ENCODE measurements at places on chromosomes 12 and 14.

- DNase-seq: no peak
Measured at GRCh38 chr12:16110596-16110995, 166.9 kb downstream of the SLC15A5 start.

- DNase-seq: no peak
Measured at GRCh38 chr14:23023022-23023794, 11.5 kb downstream of the PSMB5 start.

GRCh38 chr14:70886421-70887206, 20.6 kb upstream of the PCNX1 start:
- DNase-seq: peak; percentile 91

GRCh38 chr12:65960820-65961189, 136.5 kb downstream of the HMGA2 start:
- DNase-seq: no peak

GRCh38 chr14:45699471-45699870, 446.5 kb upstream of the MIS18BP1 start:
- DNase-seq: no peak

DNA sequence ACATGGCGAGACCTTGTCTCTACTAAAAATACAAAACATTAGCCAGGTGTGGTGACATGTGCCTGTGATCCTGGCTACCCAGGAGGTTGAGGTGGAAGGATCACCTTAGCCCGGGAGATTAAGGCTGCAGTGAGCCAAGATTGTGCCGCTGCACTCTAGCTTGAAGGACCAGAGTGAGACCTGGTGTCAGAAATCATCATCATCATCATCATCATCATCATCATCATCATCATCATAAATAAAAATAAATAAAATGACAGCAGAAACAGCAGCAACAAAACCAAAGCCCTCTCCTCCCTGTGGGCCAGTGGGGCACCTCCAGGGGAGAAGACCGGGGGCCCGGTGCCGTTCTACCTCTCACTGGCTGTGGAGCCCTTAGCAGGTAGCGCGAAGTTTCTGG, 281.9 kb upstream of the CRY1 start:
- no peak for DNase-seq

DNA sequence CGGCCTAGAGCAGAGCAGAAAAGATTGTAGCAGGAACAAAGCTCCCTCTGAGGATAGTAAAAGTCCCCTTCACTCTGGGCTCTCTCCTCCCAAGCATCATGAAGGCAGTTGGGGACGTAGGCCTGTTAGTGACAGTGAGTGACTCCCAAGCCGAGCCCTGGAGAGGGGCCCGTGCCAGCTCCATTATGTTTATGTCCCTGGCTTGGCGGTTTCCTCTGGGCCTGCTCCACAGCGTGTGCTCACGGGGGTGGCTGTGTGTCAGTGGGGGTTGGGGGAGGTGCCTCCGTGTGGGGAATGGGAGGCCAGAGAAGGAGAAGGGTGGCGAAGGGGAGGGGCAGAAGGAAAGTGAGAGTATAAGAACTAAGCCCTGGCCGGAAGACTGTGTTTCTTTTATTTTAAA, 170.0 kb upstream of the VASH1 start:
- DNase-seq: no peak

- DNase-seq: peak; percentile 43
Measured at GRCh38 chr12:31832740-31833729, 104.2 kb upstream of the AMN1 start.

GRCh38 chr12:53803703-53804102, 51.9 kb upstream of the CISTR start:
- DNase-seq: no peak

DNA sequence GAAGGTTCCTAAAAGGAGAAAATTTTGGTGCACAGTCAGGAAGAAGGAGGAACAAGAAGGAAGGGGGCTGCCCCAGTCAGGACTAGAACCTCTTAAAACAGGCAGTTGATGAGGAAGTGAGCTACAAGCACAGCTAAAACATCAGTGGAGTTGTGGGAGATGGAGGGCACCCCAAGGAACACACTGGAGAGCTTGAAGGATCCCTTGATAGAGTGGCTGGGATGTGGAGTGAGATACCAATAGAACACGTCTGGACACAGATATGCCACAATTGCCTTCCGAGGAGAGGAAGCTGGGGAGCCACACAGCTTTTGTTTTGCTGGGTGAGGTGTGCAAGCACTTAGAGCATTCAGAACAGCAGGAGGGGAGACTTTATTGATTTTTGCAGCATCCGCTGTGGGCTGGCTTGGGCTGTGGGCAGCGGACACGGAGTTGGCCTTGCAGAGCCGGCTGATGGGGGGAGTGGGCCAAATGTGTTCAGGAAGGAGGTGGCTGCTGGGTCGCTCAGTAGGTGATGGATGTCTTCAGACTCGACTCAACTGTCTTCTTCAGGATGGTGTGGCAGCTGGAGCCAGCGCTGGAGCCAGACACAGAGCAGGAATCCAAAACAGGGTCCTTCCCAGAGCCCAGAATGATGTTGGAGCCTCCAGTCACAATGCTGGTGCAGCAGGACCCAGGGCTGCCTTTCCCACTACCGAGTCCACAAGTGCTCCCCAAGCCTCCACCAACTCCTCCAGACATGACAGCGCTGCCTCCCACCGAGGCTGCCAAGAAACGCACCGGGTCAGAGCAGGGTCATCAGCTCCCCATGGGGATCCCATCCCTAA, 4.7 kb upstream of the KRT79 start:
- DNase-seq: no peak

Measured in activated CD8-positive, alpha-beta memory T cell treated with anti-CD3 and anti-CD28 coated beads, Interleukin-2, amount 10 ng/mL, durations not matched to agents 7 days and 5 days (primary cell).